ENCODE measurements at places on chromosomes 1 and 21. TPM values are rescaled to one million over a fixed set of nuclear protein-coding genes. Genes with fewer than 3 reads are reported as not detected.

ACTRT2 gene
- not detected for total RNA-seq

TNFAIP8L2 gene
- not detected for total RNA-seq

AVPR1B gene
- not detected for total RNA-seq

TEKT2 gene
- total RNA-seq: not detected

ENO1 gene
- 3,081 TPM for total RNA-seq

Data from M059J (cell line).